ENCODE measurements at places on chromosomes 4 and X. TPM values are rescaled to one million over a fixed set of nuclear protein-coding genes. Genes with fewer than 3 reads are reported as not detected.

DNA sequence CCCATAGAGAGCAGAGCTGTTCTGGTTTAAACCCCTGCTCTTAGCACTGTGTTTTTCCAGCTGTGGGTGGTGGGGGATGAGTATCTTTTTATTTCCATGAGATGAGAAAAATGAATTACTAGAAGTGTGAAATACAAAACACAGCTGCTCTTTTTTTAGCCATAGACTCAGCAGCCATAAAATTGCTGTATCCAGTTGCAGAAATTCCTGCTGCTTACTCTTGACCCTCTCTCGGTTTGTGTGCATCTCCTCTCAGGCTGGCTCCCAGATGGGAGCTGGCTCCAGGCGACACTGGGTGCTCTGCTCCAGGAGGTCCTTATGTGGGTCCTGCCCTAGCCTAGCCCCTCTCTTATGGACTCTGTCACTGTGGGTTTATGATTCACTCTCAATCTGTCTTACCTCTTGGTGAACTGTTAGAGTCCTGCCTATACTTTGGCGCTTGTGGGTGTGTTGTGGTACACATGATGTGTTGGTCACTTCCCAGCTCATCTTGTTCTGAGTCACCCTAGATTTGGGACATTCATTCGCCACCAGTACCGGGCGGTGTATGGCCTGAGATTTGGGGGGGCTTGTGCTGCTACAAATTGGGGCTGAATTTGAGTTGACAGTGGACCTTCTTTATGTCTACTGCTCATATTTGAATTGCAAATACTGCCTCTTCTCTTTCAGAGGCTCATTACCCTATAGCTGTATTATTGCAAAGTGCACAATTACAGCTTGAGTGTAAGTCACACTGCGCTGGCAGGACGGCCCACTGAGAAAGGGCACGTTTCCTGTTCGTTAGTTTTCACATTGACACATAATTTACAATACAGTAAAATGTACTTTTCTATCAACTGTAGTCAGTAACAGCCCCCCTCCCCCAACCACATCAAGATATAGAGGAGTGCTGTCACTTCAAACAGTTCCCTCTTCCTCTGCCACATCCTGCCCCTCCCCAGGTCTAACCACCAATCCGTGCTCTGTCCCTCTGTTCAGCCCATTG lies 46.9 kb upstream of the MSANTD1 start:
- H3K27ac ChIP-seq, result no peak overlapping the region
- peaks cover 74% of the 10 kb centered on the region for H3K36me3 ChIP-seq
- H3K27me3 ChIP-seq, result no peaks in the 10 kb centered on the region
- H3K4me1 ChIP-seq, result no peaks in the 10 kb centered on the region
- DNase-seq, result peak; percentile 27
- H3K4me3 ChIP-seq, result no peak overlapping the region

DNA sequence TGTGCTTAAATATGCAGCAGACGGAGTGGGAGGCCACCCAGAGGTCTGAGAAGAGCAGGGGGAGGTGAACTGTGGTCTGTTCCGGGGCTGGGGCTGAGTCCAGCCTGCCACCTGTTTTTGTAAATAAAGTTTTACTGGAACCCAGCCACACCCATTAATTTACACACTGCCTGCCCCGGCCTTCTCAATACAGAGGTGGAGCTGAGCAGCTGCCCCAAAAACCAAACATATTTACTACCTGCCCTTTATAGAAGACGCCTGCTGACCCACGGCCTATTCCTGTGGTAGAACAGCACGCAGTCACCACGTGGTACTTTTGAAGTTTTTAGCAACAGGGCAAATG lies 45.9 kb downstream of the FGFRL1 start:
- DNase-seq, result peak; percentile 34
- no peaks in the 10 kb centered on the region for H3K4me1 ChIP-seq
- no peak overlapping the region for H3K4me3 ChIP-seq
- H3K27ac ChIP-seq, result no peak overlapping the region
- no peaks in the 10 kb centered on the region for H3K36me3 ChIP-seq
- H3K27me3 ChIP-seq, result peaks cover 88% of the 10 kb centered on the region

GRCh38 chr4:150127757-150128156 lies 49.5 kb downstream of the DCLK2 start:
- DNase-seq, result no peak
- H3K4me3 ChIP-seq, result no peak overlapping the region
- no peak overlapping the region for H3K27ac ChIP-seq

- H3K4me1 ChIP-seq, result no peaks in the 10 kb centered on the region
- no peaks in the 10 kb centered on the region for H3K27me3 ChIP-seq
- DNase-seq, result peak; percentile 16
- H3K4me3 ChIP-seq, result no peak overlapping the region
Measured at GRCh38 chrX:3046253-3047240, 5.3 kb downstream of the ARSF start.

DNA sequence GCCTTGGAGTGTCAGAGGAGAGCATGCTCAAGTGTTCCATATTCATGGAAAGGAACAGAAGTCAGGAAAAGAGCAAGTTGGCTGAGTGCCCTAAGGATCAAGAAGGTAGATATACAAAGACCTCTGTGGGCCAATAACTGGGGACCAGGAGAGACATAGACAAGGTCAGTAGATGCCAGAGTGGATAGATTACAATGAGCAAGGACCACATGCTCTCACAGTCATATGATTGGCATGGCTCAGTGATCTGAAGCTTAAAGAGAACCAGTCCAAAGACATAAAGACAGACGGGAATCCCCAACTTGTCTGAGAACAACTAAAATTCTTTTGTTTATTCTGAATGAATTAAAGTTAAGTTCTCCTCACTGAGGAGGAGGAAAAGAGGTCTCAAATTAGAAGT lies 289.7 kb downstream of the HS3ST1 start:
- H3K27ac ChIP-seq, result no peak overlapping the region
- no peak for DNase-seq
- H3K36me3 ChIP-seq, result no peaks in the 10 kb centered on the region

DNA sequence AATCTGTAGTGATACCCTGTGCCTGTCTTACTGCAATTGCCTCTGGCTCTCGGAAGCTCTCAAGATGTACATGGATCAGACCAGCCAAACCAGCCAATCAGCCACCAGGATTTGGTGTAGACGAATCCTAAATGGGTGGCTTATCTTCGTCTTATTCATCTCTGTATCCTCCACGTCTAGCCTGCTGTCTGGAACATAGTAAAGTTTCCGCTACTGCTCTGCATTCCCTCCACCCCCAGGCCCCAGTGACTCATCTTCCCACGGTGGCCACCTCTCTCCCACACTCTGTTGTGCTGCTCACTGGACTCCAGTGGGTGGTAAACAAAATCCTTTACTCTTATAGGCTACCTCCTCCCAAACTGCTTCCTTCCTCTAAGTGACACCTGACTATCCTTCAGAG lies 37.8 kb downstream of the SEPTIN6 start:
- H3K27ac ChIP-seq, result no peak overlapping the region
- H3K36me3 ChIP-seq, result no peaks in the 10 kb centered on the region
- no peak for DNase-seq
- no peak overlapping the region for H3K4me3 ChIP-seq
- no peaks in the 10 kb centered on the region for H3K27me3 ChIP-seq

GRCh38 chrX:17655211-17656034 lies 81.9 kb upstream of the SCML1 start:
- H3K4me3 ChIP-seq, result peak overlapping the region; percentile 74
- H3K36me3 ChIP-seq, result no peaks in the 10 kb centered on the region
- H3K27ac ChIP-seq, result no peak overlapping the region
- H3K27me3 ChIP-seq, result peaks cover 41% of the 10 kb centered on the region
- DNase-seq, result peak; percentile 76

DNA sequence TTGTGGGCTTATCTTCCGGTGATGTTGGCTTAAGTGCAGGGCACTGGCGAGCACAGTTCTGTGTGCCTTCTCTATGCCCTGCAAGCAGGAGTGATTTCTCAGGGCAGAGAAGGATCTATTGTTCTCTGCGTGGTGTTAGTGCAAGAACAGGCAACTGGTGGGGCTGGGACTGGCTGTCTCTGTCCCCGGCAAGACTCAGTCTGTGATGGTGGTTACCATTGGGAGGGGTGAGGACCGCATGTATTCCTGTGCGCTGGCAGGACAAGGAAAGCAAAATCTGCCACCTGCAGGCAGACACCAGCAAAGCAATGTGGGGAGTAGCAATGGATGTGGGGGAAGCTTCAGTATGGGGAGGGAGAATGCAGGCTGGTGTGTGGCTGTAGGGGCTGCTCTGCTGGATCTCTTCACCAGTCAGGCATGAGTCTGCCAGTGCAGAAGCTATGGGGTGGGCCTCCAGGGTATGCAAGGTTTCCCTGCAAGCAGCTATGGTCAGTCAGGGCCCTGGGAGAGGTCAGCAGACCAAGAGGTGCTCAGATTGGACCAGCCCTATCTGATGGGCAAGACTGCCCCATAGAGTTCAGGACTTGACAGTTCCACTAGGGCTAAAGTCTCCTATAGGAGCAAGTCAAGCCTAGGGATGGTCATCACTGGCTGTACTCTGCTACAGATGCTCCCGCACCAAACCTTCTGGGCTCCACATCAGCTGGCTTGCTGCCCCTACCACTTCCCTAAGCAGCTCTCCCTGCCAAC lies 16.8 kb downstream of the PF4 start:
- peak; percentile 93 for DNase-seq
- no peak overlapping the region for H3K27ac ChIP-seq
- H3K36me3 ChIP-seq, result no peaks in the 10 kb centered on the region
- no peaks in the 10 kb centered on the region for H3K27me3 ChIP-seq
- H3K4me1 ChIP-seq, result no peaks in the 10 kb centered on the region

- H3K4me3 ChIP-seq, result no peak overlapping the region
- no peaks in the 10 kb centered on the region for H3K4me1 ChIP-seq
- H3K27ac ChIP-seq, result no peak overlapping the region
- H3K36me3 ChIP-seq, result no peaks in the 10 kb centered on the region
- DNase-seq, result no peak
- H3K27me3 ChIP-seq, result no peaks in the 10 kb centered on the region
Measured at GRCh38 chrX:19867411-19867732, 20.0 kb downstream of the SH3KBP1 start.

DNA sequence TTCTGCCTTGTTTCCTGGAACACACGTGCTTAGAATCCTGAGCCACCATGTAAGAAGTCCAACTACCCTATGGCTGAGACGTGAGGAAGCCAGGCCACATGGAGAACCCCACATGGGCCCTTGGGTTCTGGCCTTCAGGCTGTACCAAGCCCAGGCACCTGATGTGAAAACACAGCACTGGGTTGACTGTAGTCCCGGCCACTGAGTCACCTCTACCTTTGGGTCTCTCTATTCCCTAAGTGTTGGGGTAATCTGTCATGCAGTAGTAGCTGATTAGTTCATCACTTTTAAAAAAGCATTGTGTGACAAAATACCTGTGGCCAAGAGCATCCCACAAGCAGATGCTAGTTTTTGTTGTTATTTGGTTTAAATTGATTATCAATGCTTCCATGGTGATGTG lies 24.3 kb downstream of the CFAP97 start:
- DNase-seq, result no peak
- no peaks in the 10 kb centered on the region for H3K4me1 ChIP-seq
- peaks cover 6% of the 10 kb centered on the region for H3K36me3 ChIP-seq

- no peaks in the 10 kb centered on the region for H3K27me3 ChIP-seq
- H3K27ac ChIP-seq, result no peak overlapping the region
- H3K36me3 ChIP-seq, result no peaks in the 10 kb centered on the region
- no peak for DNase-seq
- H3K4me1 ChIP-seq, result no peaks in the 10 kb centered on the region
Measured at GRCh38 chr4:119750771-119751170, 122.2 kb upstream of the PDE5A start.

DNA sequence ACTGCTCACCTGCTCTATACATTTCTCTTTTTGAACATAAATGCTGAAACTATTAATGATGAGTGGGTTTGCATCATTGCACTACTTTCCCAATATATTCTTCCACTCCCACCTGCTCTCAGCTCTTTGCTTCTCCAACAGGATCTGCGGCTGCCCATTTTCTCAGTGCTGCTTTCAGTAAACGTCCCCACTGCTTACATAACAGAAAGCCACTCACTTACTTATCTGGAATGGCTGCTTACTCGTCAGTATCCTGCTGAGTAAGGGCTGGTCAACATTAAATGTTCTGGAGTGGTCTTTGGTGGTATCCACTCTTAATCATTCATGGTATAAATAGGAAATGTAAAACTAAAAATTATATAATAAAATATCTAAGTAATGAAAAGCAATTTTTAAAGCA lies 112.8 kb upstream of the HPF1 start:
- H3K36me3 ChIP-seq, result no peaks in the 10 kb centered on the region
- H3K4me1 ChIP-seq, result no peaks in the 10 kb centered on the region
- no peak overlapping the region for H3K27ac ChIP-seq
- DNase-seq, result no peak
- H3K27me3 ChIP-seq, result no peaks in the 10 kb centered on the region

DNA sequence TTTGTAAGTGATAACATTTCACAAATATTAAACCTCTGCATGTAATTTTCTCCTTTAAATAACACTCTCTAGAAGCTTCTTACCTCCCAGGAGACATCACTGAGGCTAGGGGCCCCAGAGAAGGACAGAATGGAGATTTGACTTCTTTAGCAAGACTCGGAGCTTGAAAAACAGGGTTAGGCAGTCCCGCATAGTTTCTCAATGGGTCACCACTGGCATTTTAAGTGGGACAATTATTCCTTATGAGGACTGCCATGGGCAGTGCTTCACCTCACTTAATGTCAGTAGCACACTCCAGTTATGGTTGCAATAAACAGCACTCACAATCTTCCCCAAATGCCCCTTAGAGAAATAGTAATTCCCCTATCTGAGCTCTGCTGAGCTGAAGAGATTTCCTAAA lies 66.7 kb upstream of the NOCT start:
- no peaks in the 10 kb centered on the region for H3K27me3 ChIP-seq
- H3K4me1 ChIP-seq, result no peaks in the 10 kb centered on the region
- no peak overlapping the region for H3K27ac ChIP-seq
- DNase-seq, result no peak

DNA sequence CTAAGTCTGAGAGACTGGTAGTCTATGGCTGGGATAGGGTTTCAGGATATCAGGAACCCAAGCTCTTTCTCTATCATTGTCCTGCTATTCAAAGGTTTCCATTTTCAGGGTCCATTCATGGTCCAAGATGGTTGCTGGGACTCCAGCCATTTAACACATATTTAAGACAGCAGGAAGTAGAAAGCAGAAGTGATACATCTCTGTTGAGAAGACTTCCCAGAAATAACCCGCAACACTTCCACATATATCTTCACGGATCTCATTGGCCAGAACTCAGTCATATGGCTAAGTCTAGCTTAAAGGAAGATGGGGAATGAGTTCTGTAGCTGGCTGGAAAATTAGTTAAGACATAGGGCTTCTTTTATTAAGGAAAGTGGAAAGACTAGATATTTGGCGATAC lies 23.8 kb downstream of the CTSO start:
- H3K4me1 ChIP-seq, result no peaks in the 10 kb centered on the region
- DNase-seq, result no peak
- H3K27me3 ChIP-seq, result no peaks in the 10 kb centered on the region
- H3K36me3 ChIP-seq, result no peaks in the 10 kb centered on the region

- H3K27ac ChIP-seq, result no peak overlapping the region
- H3K27me3 ChIP-seq, result no peaks in the 10 kb centered on the region
- H3K4me3 ChIP-seq, result no peak overlapping the region
- H3K36me3 ChIP-seq, result peaks cover 39% of the 10 kb centered on the region
- no peak for DNase-seq
Measured at GRCh38 chr4:48862038-48862437, 31.1 kb downstream of the OCIAD1 start.

GRCh38 chrX:20265221-20265725 lies 1.4 kb downstream of the RPS6KA3 start:
- peak overlapping the region; percentile 16 for H3K27ac ChIP-seq
- H3K4me1 ChIP-seq, result no peaks in the 10 kb centered on the region
- peak; percentile 63 for DNase-seq
- peaks cover 8% of the 10 kb centered on the region for H3K27me3 ChIP-seq

The PRSS12 gene
- 5.0 TPM for total RNA-seq

The SUPT20HL2 gene
- total RNA-seq, result not detected

The OFD1 gene
- total RNA-seq, result 34.8 TPM

The CLGN gene
- 7.2 TPM for total RNA-seq

The NSG1 gene
- total RNA-seq, result 1.4 TPM

The ERAS gene
- not detected for total RNA-seq

The CXCL8 gene
- total RNA-seq, result not detected

The IL2RG gene
- not detected for total RNA-seq

The RBBP7 gene
- total RNA-seq, result 81.5 TPM

The IL1RAPL2 gene
- 0.13 TPM for total RNA-seq

The ZAR1 gene
- 0.27 TPM for total RNA-seq

All from endodermal cell (in vitro differentiated cells).